ENCODE measurements at places on chromosomes 7 and 10.
A peak's percentile ranks its signal among the peaks of the same experiment; 100 is the strongest.

DNA sequence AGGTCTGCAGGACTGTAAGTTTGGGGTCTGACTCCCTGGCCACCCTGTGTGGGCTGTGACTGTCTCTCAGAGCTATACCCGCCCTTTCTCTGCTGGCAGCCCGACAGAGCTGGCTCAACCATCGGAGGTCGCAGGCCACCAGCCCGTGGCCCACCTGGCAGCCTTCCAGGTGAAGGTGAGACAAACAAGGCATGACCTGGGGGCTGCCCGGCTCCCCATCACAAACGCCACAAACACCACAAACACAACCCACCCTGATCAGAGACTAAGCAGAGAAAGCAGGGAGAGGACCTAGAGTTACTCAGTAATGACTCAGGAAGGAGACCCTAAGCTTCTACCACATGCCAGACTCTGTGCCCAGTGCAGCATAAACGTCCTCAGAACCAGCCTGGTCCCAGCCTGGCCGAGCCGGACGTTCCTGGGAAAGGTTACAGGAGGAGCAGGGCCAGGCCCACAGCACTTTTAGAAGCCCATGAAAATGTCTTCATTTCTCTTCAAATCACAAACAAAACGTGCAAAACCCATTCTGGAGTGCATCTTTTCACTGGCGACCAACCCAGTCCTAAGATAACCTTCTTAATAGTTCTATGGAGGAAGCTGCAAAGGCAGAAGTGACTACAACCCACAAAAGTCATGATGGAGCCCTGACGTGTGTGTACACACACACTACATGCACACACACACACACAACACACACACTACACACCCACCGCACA lies 66.8 kb downstream of the MKI67 start:
- DNase-seq = no peak

- DNase-seq = no peak
Measured at GRCh38 chr10:24153031-24153430, 55.9 kb upstream of the KIAA1217 start.

GRCh38 chr10:32955299-32955772 lies 2.7 kb downstream of the ITGB1 start:
- DNase-seq = no peak

GRCh38 chr10:27890971-27891370 lies 107.9 kb downstream of the ODAD2 start:
- DNase-seq = no peak

GRCh38 chr10:34907743-34908430 lies 92.8 kb upstream of the PARD3 start:
- DNase-seq = no peak

DNA sequence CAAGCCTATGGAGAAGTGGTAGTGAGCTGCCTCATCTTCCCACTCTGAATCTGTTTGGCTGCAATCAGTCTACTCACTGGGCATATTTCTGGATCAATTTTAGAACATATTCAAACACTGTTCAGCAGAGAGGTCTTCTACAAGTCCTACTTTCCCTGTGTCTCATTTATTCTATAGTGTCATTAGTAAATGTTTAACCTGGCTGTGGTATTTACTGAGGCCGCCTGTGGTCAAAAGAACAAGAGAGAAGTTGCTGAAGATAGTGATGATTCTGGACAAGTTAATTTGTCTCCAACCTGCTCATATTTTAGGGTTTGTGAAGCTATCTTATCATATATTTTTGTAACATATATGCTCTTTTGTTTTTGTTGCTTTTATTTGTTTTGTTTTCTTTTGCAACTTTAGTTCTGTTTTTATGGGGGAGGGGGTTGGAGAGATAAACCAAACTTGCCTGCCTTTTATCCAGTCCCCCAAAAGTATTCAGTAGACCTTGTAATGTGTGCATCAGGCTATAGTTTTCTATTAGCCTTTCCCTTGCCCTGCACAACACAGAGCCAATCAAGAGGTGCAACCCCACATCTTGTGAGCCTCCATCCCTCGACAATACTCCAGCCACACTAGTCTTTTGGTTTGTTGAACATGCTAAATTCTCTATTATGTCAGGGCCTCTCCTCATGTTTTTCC lies 362.8 kb upstream of the MBL2 start:
- DNase-seq = no peak

DNA sequence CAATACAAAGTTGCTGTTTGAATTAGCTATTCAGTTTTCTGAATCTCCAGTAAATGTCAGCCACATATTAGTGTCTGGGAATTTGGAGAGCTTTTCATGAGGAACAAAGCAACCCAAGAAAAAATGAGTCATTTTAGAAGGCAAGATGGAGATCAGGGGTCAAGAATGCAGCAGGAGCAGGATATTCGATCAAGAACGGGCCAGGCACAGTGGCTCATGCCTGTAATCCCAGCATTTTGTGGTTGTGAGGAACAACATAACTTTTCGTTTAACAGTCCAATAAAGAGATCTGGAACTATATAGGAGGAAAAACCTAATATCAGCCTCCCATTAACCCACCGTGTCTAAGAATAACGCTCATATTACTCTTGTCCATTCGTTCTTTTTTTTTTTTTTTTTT lies 600.5 kb downstream of the MAGI2 start:
- DNase-seq = no peak

- DNase-seq = no peak
Measured at GRCh38 chr10:28320090-28320489, 17.2 kb upstream of the MPP7 start.

GRCh38 chr10:123346581-123346980 lies 192.4 kb downstream of the BUB3 start:
- DNase-seq = no peak

DNA sequence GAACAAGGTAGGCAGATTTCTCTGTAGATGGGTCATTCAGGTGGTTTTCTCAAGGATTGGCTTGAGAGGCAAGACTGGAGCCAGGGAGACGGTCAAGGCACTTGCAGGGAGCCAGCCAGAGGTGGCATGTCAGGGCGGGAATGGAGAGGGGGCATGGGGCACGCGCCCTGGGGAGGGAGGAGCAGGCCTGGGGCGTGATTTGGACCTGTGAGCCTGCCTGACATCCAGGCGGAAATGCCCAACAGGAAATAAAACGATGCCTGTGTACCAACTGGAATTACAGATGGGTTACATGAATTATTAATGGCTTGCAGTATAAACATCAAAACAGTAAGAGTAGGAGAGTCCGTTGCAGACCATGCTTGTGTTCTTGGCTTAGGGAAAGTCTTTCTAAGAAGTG lies 8.6 kb upstream of the SUN1 start:
- DNase-seq = no peak

DNA sequence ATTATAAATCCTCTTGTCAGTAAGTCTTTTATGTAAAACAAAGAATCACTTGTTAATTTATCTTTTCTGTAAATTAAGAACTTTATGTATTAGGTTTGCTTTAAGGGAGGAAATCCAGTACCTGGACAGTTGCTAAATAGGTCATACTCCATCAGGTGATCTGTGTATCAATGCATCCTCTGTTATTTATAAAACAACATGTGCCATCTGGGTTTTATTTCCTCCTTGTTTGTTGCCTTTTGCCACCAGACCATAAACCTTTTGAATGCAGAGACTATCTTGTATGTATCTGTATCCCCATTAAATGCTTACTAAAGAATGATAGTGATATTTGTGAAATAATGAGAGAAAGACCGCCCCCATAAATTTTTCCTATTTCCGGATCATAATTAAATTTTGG lies 70.0 kb downstream of the SLC35B4 start:
- DNase-seq = no peak

- DNase-seq = no peak
Measured at GRCh38 chr7:33339074-33339790, 209.9 kb downstream of the BBS9 start.

DNA sequence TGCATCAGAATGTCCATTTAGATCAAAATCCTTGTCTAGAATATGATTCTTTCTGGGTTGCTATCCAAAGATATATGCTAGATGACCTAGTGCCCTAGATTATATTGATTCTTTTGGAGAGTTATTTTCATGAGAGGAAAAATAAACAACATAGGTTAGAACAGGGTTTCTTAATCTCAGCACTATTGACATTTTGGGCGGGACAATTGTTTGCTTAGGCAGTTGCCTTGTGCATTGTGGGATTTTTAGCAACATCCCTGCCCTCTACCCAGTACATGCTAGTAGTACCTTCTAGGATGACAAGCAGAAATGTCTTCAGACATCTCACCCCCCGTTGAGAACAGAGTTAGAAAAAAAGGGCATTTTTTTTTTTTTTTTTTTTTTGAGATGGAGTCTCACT lies 25.1 kb upstream of the LAMB1 start:
- DNase-seq = no peak

DNA sequence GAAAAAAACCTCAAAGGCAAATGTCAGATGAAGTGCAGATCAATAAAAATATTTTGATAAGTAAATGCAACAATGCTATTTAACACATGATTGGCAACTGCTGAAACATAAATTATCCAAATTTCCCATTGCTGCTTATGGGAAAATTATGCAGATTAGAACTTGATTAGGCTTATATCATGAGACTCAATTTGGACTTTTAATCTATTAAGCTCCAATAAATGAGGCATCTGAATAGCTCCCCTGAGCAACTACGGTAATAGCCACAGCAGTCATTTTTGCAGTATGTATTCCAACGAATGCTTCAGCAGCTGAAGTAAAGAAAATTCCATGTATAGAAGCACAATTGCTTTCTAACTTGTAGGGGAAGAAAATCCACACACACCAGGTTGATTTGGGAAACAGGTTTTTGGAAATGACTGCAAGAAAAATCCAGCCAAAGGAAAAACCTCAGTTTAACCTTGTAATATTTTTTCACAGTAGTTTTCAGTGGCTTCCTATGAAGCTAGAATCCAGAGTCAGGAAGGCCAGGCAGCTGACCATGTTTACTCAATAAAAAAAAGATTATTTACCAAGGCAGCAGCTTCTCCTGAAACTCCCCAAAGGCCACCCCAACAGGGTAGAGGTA lies 716.1 kb downstream of the KCNMA1 start:
- no peak for DNase-seq

GRCh38 chr7:85237721-85238120 lies 50.9 kb upstream of the SEMA3D start:
- no peak for DNase-seq

DNA sequence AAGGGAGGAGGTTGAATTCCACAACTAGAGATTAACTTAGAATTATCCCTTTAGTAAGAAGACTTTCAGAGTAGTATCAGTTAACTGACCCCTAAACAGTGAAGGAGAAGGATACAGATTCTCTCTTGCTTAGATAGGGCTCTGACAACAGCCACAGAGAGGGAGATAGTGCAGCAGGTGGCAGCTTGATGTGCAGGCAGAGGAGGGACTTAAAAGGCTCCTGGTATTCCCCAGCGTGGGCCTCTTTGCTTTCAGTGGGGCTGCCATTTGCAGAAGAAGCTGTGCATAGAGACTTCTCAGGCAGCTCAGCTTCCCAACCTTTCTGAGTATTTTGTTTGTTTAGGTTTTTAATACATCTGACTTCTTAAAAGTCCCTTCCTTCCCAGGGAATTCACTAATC lies 16.0 kb downstream of the FZD1 start:
- DNase-seq = no peak

- DNase-seq = no peak
Measured at GRCh38 chr7:95298091-95298490, 26.2 kb downstream of the PON1 start.

GRCh38 chr7:44698046-44698580 lies 50.5 kb upstream of the ZMIZ2 start:
- DNase-seq = no peak

DNA sequence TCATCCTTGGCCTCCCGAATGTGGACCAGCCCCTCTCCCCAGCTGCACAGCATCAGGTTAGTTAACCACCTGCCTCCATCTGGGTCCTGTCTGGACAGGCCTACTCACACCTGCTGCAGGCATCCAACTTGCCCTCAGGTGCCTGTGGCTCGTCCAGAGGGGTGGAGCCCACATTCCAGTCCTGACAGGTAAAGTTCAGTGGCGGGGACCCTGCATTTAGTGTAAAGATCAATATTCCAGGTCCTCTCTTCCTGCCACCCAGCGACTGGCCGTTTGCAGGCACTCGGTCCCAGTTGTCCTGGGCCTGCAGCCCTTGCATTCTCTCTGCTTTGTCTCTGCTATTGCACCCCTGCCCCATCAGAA lies 15.0 kb downstream of the HTRA1 start:
- no peak for DNase-seq

DNA sequence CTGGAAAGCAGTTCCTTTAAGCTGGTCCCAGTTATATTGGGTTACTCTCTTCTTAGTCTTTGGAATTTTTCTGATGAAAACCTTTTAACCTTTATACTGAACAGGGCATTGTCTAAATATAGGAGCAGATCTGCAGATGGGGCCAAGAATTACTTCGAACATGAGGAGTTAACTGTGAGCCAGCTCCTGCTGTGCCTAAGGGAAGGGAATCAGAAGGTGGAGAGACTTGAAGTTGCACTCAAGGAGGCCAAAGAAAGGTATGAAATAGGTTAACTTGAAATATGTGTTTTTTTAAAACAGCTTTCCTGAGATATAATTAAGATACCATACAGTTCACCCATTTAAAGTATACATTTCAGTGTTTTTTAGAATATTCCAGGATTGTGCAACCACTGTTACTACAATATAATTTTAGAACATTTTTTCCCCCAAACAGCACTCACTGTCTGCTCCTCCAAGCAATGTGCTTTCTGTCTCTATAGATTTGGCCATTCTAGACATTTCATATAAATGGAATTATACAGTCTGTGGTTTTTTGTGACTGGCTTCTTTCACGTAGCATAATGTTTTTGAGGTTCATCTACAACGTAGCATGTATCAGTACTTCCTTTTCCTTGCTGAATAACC lies 18.9 kb downstream of the OPTN start:
- no peak for DNase-seq

- DNase-seq = no peak
Measured at GRCh38 chr10:27687326-27687725, 58.3 kb downstream of the MKX start.

GRCh38 chr7:142745091-142745635 lies 4.1 kb upstream of the PRSS1 start:
- no peak for DNase-seq

GRCh38 chr10:15802375-15802949 lies 57.8 kb downstream of the MINDY3 start:
- no peak for DNase-seq

GRCh38 chr10:34768972-34769330 lies 46.1 kb downstream of the PARD3 start:
- DNase-seq = no peak

GRCh38 chr10:31678139-31678536 lies 250.5 kb downstream of the ARHGAP12 start:
- DNase-seq = no peak

DNA sequence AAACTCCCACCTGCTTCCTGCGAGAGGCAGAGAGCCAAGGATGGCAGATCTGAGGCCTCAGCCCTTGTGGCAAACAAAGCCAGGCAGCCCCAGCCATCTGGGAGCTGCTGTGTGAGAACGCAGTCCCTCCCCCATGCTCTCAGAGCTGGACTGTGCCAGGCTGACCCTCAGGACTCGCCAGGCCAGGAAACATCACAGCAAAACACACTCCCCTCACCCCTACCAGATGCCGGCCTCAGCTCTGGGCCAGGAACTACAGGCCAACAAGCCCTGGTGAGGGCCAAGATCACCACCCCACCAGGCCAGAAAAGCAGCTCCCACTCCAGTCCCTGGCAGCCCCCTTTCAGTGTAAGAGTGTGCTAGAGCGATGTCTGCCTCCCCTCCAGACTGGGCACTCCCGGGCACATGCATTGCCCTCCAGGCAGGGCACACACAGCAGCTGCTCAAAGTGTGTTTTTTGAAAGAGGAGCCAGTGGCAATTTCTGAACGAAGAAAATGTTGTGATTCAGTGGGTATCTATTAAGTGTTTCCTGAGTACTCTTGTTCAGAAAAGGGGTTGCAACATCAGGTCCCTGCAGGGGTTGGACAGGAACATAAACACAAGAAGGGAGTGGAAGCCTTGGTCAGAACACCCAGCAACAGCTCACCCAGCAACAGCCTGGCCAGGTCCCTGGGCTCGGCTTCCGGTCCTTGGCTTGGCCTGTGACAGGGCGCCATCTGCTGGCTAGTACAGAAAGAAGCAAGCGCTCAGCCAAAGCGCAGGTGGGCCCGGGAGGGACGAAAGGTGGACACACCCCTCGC lies 18.3 kb downstream of the LRRC20 start:
- DNase-seq = peak; percentile 85

All from hippocampal formation (tissue), 2 donors.